ENCODE measurements at places on chromosomes 16 and 17.

DNA sequence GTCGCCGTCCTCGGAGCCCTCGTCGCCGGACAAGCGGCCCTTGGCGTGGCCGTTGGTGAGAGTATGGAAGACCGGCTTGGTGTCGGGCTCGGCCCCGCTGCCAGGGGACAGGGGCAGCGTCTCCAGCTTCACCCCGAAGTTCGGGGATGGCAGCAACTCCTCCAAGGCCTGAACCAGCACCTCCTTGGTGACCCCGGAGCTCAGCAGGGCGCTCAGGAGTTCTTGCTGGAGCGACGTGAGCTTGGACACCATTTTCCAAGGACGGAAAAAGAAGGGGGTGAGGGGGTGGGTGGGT is 279 bp downstream of the HNF1B start:
- no peak for DNase-seq

- DNase-seq: no peak
These were observed 223.0 kb upstream of the RPL38 start for GRCh38 chr17:73980517-73980916.

DNA sequence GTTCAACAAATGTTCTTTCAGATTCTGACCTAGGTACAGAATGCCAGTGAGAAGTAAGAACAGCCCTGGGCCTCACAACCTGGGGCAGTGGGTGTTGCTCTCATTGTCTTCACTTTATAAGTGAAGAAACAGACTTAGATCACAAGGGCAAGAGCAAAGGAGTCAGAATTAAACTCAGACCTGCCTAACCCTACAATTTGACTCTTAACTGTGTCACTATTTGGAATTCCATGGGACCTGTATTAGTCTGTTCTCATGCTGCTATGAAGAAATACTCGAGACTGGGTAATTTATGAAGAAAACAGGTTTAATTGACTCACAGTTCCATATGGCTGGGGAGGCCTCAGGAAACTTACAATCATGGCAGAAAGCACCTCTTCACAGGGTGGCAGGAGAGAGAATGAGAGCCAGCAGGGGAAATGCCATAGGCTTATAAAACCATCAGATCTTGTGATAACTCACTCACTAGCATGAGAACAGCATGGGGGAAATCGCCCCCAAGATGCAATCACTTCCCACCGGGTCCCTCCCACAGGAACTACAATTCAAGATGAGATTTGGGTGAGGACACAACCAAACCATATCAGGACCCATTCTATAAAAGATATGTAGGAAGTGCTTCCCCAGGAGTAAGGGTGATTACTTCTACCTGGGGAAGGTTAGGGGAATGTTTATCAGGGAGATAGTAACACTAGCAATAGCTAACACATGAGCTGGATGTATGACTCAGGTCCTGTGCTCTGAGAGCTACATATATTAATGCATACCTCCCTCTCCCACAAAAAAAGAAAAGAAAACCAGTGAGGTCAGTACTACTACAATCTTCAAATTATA is 270.1 kb downstream of the SOX9 start:
- DNase-seq: no peak

DNA sequence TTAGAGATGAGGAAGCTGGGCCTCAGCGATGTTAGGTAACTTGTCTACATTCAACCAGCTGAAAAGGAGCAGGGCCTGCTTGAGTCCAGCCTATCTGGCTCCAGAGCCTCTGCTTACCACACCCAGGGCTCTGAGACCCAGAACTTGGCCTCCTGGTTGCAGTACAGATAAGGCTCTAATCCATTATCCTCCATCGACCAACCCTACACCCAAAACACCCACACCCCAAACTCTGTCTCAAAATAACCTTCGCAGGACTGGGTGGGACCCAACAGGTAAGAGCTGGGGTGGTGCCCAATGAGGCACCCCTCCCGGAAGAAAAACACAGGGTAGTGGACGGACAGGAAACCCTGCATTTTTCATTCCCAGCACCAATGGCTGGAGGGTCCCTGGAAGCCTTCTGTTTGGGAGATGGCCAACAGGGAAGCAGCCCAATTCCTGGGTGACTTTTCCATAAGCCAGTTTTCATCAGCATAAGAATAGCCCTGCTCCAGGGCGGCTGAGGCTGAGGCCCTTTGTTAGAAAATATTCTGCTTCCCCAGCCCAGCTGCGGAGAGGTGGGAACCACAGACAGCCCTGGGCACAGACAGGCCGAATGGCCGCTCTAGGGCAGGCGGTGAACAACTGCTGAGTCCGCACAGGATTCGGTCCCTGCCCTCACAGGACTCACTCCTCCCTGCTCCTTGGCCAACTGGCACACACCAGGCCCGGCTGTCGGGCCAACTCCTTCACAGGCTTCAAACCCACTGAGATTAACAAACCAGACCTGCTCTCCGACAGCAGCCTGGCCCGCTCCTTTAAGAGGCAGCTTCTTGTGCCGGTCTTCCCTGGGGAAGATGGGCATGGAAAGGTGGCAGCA is 9.8 kb downstream of the SMIM5 start:
- no peak for DNase-seq

DNA sequence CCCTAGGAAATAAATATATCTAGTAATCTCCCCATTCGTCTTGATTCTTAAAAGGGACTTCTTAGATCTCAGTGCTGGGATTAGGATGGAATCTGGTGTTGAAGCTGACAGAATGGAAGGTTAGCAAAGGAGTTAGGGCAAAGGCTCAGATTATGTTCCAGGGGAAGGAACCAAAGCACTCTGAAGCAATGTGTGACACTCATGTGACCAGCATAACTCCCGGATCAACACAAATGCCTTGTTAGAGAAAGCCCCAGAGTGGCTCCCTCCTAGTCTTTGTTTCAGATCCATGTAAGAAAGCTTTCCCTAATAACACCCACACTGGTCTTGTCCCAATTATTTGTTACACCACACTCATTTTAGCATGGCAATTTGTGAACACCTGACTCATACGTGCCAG is 62.6 kb upstream of the ERN1 start:
- DNase-seq: no peak

DNA sequence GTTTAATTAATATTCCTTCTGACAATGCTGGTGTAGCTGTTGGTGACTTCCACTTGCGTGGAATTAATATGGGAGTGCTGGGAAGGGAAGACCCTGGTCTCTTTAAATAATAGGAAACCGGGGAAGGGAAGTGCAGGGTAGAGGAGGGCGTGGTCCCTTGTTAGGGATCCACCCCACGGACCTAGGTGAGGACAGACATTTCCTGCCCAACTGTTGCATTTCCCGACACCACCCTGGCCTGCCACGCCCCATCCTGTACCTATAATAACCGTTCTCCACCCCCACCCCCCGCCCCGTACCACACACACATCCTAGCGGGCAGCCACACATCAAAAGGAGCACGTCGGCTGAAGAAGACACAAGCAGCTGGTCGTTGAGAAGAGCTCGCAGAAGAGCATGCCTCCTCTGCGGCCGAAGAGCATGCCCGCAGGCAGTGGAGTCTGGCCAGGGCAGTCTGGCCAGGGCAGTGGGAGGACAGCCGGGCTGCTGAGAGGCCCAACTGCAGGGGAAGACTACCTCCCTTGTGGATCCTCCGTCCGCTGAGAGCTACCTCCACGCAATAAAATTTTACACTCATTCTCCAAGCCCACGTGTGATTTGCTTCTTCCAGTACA is 36.8 kb upstream of the MMD start:
- no peak for DNase-seq

- DNase-seq: no peak
These were observed 1.1 kb upstream of the RAB11FIP4 start for GRCh38 chr17:31390426-31390747.

GRCh38 chr17:34413443-34414119 is 50.5 kb upstream of the CCL1 start:
- no peak for DNase-seq

- no peak for DNase-seq
These were observed 2.7 kb upstream of the CDH11 start for GRCh38 chr16:65124596-65124995.

DNA sequence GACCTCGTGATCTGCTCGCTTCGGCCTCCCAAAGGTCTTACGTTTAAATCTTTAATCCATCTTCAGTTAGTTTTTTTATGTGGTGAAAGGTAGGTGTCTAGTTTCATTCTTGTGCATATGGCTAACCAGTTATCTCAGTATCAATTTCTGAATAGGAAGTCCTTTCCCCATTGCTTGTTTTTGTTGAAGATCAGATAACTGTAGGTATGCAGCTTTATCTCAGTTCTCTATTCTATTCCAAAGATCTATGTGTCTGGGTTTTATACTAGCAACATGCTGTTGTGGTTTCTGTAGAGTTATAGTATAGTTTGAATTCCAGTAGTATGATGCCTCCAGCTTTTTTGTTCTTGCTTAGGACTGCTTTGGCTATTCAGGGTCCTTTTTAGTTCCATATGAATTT is 65.2 kb downstream of the TNFRSF13B start:
- no peak for DNase-seq

DNA sequence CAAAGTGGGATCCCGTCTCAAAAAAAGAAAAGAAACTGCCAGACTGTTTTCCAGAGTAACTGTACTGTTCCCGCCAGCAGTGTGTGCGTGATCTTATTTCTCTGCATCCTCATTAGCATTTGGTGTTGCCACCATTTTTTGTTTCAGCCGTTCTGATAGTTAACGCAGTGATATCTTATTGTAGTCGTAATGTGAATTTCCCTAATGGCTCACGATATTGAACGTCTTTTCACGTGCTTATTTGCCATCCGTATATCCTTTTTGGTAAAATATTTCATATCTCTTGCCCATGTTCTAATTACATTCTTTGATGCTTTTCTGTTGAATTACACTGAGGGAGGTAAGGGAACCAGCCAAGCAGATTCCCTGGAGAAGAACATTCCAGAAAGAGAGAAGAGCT is 92.4 kb downstream of the SEC14L1 start:
- DNase-seq: no peak

GRCh38 chr16:23900480-23901177 is 64.8 kb downstream of the PRKCB start:
- no peak for DNase-seq

DNA sequence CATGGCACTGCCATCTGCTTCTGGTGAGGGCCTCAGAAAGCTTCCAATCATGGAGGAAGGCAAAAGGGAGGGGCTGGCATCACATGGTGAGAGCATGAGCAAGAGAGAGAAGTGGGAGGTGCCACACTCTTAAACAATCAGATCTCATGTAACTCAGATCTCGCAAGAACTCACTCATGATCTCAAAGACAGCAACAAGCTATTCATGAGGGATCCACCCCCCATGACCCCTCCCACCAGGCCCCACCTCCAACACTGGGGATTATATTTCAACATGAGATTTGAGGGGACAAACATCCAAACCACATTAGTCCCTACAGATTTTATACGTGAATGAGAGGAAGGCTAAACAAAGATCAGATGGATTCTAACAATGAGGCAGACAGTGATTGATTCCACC is 8.9 kb upstream of the TMEM132E start:
- no peak for DNase-seq

DNA sequence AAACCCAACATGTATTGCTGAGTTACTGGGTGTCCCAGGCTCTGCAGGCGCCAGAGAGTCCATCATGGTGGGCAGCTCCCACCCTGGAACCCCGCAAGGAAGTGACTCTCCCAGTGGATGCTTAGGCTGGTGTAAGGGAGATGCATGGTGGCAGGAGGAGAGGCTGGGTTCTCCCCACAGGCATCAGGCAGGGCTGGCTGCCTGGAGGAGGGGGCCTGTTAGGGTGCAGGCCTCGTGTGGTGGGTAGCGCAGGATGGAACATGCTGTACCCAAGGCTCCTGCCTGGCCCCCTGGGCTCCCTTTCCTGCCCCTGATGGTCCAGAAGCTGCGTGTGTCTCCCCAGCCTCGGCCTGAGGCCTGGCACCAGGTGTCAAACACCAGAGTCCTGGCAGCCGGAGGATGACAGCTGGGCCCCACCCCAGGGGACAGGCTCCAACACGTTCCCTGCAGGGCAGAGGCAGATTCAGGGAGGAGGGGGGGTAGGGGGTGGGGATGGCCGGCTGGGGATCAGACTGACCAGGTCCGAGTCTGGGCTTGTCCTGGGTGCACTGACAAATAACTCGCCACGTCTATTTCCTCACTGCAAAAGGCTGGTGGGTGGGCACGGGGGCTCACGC is 40.2 kb upstream of the CIBAR2 start:
- no peak for DNase-seq

- DNase-seq: no peak
These were observed 88.5 kb upstream of the ZNF267 start for GRCh38 chr16:31785126-31785525.

DNA sequence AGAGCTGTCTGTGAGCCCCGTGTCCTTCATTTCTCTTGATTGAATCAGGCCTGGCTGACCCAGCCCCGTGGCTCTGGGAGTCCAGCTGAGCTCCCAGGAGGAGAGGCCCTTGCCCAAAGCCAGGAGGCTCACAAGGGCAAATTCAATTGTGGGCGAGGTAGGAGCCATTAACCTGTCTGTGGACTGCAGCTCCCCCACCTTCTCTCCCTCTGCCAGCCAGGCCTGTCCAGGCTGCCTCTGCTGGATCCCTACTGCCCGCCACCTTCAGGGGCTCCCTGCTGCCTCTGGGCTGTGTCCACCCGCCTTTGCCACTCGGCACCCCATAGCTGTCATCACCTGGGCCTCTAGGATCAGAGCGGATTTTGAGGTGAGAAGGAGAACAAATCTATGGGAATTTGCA is 61.9 kb downstream of the RTN4RL1 start:
- DNase-seq: no peak

GRCh38 chr17:38942696-38943334 is 17.4 kb downstream of the LASP1NB start:
- DNase-seq: no peak

DNA sequence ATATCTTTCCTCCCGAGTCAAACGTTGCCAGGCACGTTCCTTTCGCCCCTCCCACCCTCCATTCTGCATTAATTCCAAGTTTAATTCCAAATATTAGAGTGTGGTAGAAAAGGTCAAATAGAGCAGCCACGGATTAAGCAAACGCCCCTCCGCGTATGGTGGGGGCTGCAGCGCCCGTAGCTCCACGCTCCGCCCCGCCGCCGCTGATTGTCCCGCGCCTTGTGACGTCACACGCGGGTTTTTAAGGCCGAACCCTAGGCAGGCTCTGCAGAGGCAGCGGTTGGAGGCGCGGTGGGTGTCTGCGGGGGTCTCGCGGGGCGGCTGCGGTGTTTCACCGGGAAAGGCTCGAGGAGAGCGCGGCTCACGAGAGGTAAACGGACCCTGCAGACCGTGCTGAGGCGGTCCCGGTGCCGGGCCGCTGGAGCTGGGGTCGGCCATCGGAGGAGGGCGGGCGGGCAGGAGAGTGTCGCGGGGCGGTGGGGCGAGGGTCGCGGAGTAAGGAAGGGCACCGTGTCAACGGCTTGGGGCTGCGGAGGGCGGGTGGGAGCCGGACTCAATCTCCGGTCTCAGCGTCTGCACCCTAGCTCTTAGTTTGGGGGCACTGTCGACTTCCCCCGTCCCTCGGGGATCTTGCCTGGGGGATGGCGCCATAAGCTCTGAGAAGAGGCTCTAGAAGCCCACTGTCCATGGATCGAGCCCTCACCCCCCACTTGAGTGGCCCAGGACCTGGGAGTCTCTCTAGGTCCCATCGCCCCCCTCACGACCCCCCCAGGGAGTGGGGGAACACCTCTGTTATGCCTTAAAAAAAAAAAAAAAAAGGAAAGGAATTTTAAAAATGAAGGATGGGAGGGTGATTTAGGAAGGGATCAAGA is at the start of gene ARL4D:
TSS of gene ARL4D (plus strand) at position 270 of the 872 bp plus-strand sequence. CDS start 740 bp downstream, outside the sequence.
- DNase-seq: peak; percentile 66

- DNase-seq: no peak
These were observed 103.8 kb downstream of the YPEL2 start for GRCh38 chr17:59435238-59435637.

DNA sequence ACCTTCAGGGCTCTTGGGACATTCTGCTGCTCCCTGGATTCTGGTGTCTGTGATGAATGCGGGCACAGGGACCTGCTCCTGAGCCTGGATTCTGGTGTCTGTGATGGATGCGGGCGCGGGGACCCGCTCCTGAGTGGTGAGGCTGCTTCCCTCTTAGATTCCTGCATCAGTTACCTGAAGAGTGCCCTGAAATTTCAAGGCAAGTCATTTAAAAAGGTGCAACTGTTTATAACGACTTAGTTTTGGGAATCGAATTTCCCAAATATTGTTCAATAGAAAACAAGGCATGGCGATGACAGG is 7.0 kb downstream of the TMEM204 start:
- DNase-seq: no peak

Measured in pons (tissue), 1 donor.